NCI-H2029 (cell line): ENCODE measurements at places on chromosomes 13 and 19.

GRCh38 chr13:111394211-111394922 lies 73.9 kb downstream of the TEX29 start:
- no peak for DNase-seq

GRCh38 chr13:72156760-72157159 lies 289.8 kb upstream of the DACH1 start:
- no peak for DNase-seq

DNA sequence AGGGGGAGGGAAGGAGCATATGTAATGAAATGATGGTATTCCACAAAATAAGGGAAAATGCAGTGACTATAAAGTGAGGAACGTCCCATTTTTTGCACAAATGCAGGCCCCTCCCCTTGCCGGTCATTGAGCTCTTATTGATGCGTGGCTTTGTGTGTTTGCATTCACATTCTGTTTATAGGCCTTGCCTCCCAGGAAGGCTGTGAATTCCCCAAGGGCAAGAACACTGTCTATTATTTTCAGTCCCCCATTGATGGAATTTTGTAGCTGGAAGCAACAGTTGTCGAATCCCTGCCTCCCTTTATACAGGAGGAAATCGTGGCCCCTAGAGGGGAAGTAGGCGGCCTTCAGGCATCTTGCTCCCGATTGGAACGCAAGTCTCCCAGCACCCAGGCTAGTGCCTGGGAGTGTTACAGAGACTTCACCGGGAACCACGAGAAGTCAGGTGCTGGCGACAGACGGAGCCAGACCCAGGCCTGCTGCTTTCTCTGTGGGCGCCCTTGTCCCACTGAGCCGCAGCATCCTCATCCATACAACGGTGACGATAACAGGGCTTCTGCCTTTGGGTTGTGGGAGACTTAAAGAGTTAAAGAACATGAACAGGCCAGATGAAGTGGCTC lies 6.9 kb downstream of the SBSN start:
- no peak for DNase-seq

- DNase-seq = no peak
Observed at GRCh38 chr19:54206030-54206830, 5.6 kb downstream of the RPS9 start.

DNA sequence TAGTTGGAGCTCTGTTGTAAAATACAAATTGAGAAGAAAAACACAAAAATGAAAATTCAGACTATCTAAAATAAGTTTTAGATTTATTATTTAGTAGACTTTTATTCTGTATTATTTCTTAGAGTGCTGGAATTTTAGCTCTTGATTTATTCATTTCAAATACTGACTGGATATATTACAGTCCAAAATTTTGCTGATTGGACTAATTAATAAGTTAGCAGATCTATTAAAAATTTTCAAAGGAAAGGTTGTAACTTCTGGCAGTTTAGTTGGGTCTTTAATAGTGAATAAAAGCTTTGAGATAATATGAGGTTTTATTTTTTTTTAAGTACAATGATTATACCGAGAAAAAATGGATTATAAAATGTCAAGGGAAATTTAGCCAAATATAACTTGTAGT lies 1224.9 kb upstream of the SPRY2 start:
- no peak for DNase-seq
